GM12878 (cell line): ENCODE measurements at places on chromosomes 4 and X. TPM values are rescaled to one million over a fixed set of nuclear protein-coding genes. Genes with fewer than 3 reads are reported as not detected.

The SYTL5 gene
- 0.13 TPM in 1 of 2 replicates, not detected in the other for total RNA-seq

DNA sequence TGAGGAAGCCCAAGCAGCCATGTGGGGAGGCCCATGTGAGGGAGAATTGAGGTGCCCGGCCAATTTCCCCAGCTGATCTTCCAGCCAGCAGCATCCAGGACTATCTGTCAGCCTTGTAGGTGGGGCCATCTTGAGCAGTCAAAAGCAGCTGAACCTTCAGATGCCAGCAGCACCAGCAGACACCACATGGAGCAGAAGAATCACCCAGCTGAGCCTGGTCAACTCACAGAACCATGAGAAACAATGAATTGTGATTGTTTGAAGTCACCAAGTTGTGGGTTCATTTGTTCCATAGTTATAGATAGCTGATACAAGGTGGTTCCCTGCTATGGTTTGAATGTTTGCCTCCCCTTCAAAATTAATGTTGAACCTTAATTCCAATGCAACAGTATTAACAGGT, 85.1 kb upstream of the ATP6AP2 start:
- DNase-seq, result no peak
- H3K4me1 ChIP-seq, result no peaks in the 10 kb centered on the region
- no peaks in the 10 kb centered on the region for H3K27me3 ChIP-seq

- no peaks in the 10 kb centered on the region for H3K36me3 ChIP-seq
- no peak overlapping the region for H3K4me3 ChIP-seq
- no peak overlapping the region for H3K27ac ChIP-seq
- no peaks in the 10 kb centered on the region for H3K27me3 ChIP-seq
These were observed 20.4 kb downstream of the USP46 start for GRCh38 chr4:52638717-52639116.

GRCh38 chr4:107712236-107712635, 7.8 kb downstream of the PAPSS1 start:
- no peak overlapping the region for H3K27ac ChIP-seq
- no peaks in the 10 kb centered on the region for H3K27me3 ChIP-seq
- no peaks in the 10 kb centered on the region for H3K36me3 ChIP-seq
- no peak overlapping the region for H3K4me3 ChIP-seq

DNA sequence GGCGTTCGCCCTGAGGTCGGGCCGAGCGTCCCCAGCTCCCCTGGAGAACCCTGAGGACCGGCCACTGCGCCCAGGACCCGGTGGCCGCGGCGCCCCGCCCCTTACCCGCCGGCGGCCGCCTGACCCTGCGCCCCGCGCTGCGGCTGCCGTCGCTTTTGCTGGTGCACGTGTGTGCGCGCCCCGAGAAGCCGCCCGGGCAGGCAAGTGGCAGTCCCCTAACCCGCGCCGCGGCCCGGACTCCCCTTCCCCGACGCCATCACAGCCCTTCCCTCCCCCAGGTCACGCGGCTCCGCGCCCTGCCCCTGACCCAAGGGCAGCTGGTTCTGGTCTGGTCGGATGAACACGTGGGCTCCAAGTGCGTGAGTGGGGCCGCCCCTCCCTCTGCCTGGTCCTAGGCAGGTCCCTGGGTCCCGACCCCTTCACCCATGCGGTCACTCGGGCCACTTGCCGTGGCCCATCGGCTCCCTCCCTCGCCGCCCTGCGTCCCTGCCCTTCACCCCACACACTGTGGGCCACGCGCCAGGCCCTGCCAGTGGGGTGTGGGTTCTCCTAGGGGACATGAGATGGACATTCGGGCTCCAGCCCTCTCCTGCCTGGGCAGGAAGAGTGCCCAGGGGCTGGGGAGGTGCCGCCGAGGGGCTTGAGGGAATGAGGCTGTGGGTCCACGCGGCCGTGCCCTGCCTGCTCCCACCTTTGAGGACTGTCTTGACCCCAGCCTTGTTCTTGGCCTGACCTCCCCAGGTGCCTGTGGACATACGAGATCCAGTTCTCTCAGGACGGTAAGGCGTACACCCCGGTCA, 8.0 kb upstream of the FGFRL1 start:
- no peaks in the 10 kb centered on the region for H3K36me3 ChIP-seq
